CD8-positive, alpha-beta memory T cell (primary cell): ENCODE measurements at places on chromosomes 13 and 19. TPM values are rescaled to one million over a fixed set of nuclear protein-coding genes. Genes with fewer than 3 reads are reported as not detected.

Gene CYP4F8
- total RNA-seq: not detected

DNA sequence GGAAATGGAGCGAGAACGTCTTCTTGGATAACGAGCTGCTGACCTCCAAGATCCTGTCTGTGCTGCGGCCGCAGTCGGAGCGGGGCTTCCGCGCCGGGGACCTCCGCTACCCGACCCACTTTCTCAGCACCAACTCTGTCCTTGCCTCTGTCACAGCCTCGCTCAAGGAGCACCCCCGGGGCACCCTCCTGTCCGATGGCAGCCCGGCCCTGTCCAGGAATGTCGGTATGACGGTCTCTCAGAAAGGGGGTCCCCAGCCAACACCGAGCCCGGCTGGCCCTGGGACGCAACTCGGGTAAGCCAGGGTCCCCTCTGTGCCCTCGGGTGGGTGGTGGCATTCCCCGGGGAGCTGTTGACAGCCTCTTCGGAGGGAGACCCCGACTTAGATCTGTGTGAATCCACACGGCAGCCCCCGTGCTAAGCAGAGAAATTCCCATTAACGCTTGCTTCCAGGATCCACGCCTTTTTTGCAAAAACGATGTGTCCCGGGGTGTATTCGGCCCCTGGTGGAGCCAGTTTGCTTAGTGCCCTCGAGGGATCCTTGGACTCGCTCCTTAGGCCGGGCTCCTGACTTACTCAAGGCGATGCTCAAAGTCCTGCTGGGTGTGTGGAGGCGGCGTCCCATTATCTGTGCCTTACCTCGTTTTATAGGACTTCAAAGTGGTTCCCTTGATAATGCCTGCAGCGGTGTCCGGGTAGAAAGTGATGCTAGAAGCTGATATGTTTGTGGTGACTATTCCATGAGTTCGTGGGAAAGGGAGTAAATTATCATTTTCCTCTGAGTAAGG is 48.5 kb downstream of the PEX11G start:
- no peak for DNase-seq

DNA sequence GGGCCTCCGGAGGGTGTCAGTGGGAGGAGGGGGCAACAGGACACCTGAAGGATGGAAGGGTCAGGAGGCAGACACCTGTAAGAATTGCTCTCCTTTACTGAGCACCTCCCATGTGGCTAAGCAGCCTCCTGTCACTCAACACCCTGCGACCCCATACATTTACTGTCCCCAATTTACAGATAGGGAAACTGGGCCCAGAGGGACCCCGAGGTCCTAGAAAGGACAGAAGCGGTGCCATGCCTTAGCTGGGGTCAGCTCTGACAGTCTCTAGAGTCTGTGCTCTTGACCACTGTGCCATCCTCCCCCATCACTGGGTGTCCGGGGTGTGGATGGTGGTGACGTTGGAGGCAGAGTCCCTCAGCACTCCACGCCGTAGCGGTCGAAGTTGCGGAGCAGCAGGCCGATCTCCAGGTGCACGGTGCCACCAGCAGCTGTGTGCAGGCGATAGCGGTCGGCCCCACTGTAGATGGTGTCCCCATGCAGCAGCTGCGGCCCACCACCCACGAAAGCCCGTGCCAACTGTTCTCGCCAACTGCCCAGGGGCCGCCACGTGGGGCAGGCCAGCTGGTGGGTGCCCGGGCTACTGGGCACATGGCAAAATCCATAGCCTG is 726 bp upstream of the TGFB1 start:
- no peak for DNase-seq

DNA sequence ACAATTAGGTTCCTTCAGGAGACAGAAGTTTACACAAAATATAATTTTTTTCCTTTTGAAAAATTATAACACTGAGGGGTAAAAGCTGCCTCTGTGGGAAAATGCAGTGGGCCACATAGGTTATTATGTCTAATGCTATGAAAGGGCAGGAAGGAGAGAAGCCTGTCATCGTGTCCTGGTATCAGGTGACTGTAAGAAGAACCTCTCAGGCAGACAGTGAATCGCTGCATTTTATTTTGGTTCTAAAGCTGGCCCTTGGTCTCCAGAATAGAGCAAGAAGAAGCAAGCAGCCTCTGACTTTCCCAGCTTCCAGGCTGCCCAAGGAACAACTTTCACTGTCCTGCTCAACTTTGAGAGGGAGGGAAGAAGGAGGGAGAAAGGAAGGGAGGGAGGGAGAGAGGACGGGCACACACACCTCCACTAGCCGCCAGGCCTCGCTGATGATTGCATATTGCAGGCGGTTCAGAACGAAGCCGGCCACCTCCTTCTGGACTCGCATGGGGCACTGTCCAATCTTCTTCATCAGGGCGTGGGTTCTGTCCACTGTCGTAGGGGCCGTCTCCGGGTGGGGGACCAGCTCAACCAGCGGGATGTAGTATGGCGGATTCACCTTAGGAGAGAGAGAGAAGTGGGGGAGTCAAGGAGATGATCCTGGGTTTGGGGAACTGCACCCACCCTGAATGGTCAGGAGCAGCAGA is 93.8 kb downstream of the CRYL1 start:
- no peak for DNase-seq

DNA sequence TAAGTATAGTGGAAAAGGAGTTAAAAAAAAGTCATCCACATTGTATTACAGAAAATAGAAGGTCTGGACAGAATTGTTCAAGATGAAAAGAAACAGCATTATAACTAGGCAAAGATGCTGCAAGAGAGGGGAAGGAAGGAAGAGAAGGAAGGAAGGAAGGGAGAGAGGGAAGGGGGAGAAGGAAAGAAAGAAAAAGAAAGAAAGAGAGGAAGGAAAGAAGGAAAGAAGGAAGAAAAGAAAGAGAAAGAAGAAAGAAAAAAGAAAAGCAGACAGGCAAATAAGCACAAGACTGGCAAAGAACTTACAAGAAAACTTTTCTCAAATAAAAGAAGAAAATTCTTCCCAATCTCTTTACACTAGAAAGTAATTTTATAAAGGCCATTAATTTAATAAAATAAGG is 15.1 kb upstream of the FLT1 start:
- no peak for DNase-seq

GRCh38 chr19:13681509-13681908 is 82.8 kb upstream of the MRI1 start:
- DNase-seq: no peak

Gene DMKN
- total RNA-seq: 2.2 TPM
